ENCODE measurements at places on chromosomes 11 and 22. TPM values are rescaled to one million over a fixed set of nuclear protein-coding genes. Genes with fewer than 3 reads are reported as not detected.
A peak's percentile ranks its signal among the peaks of the same experiment; 100 is the strongest.

The ACCS gene
- 18.5 TPM for total RNA-seq

The SYT9 gene
- not detected for total RNA-seq

The EI24 gene
- 125 TPM for total RNA-seq

The LDLRAD3 gene
- 1.1 TPM for total RNA-seq

The RAB36 gene
- total RNA-seq = 1.5 TPM

The DTX4 gene
- 22.6 TPM for total RNA-seq

The PRR5 gene
- total RNA-seq = 16.9 TPM

The SLC22A8 gene
- total RNA-seq = not detected

The OR9G1 gene
- total RNA-seq = not detected

The PRR33 gene
- total RNA-seq = not detected

The UPK3A gene
- total RNA-seq = 6.0 TPM

The HEPN1 gene
- not detected for total RNA-seq

The ESAM gene
- total RNA-seq = 31.1 TPM

DNA sequence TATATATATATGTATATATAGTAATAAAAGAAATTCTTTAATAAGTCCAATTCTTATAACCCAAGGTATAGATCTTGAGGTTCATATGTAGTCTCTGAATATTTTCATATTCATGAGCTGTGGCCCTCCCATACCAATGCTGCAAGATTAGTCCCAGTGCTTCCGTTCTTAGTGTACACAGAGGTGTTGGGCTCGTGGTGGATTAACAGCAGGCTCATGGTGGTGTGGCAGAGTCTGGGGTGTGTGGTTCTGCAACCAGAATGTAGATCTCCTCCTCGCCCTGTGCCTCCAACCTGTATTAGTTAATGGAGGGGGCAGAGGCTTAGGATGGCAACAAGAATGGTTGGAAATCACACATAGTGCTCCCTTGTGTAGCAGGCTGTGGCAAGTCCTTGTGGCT is 16.8 kb downstream of the PRDM10 start:
- no peak for DNase-seq

DNA sequence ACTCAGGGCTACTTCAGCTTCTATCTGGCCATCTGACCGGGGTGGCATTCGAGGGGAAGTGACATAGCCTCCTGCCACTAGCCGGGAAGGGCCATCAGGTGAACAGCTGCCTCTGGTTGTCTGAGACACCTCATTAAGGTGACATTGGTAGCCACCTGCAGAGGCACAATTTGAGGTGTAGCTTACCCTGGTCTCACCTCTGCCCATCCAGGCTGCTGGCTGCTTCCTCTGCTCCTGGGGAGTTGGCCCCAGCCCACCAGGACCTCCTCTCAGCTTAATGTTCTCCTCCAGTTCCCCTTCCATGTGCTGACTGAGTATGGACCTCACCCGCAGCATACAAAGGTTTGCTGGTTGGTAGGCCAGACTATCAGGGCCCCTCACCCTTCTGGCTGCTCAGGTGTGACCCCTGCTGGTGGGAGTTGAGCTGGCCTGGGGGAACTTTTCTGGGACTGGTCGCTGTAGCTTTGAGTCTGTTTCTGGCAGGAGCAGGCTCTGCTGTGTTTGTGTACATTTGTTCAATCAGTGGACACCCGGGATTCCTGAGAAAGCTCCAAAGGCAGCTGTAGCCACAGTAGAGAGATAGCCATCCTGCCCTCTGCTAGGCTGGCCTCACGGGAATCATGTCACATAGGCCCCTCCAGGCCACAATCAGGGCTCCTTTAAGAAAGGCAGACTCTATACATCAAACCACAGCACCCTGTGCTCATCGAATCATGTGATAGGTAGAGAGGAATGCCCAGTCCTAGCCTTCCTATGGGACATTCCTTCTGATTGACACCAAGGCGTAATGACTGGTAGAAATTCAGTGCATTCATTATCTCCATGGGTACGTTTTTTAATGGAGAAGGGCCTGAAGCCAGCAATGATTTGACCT is 295.1 kb upstream of the PLET1 start:
- peak; percentile 67 for DNase-seq

DNA sequence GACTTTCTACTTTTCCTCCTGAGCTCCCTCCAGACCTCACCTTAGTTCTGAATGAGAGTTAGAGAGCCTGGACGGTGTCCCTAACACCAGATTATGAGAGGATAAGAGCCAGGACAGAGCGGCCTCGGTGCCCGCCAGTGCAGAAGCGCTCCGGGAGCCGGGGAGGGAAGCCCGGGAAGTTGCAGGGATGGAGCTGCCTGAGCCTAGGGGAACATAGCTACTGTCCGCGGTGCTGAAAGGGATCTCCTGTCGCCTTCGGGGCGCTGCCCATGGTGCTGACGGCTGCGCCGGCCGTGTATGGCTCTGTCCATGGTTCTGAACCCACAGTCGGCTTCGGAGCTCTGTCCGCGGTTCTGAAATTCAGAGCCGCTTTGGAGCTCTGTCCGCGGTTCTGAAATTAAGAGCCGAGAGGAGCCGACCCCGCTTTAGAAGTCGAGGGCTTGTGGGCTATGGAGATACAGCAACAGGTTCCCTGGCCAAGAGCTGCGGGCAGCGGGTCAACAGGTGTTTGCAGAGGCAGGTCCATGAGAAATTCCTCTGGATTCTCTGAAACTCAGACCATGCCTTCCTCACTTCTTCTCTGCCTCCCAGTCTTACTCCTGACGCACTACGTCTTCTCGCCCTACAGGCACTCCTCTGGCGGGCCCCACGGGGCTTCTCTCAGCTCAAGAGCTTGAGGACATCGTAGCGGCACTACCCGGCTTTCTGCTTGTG is 814 bp downstream of the NPAS4 start:
- DNase-seq = peak; percentile 91

DNA sequence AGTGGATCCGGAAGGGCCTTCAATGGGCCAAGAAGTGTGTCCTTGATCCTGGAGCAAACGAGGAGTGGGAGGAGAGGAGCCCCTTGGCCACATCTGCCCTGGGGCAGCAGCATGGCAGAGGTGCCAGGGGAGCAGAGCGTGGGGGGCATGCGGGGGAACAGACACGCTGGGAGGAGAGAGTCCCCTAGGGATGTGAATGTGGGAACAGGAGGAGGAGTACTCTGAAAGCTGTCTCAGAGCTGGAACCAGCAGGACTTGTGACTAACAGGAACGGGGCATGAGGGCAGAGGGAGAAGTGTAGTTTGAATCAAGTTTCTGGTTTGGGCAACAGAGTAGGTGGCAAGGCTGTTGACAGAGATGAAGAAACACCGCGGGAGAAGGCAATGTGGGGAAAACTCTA is 54.5 kb upstream of the SLC35C1 start:
- DNase-seq = no peak

DNA sequence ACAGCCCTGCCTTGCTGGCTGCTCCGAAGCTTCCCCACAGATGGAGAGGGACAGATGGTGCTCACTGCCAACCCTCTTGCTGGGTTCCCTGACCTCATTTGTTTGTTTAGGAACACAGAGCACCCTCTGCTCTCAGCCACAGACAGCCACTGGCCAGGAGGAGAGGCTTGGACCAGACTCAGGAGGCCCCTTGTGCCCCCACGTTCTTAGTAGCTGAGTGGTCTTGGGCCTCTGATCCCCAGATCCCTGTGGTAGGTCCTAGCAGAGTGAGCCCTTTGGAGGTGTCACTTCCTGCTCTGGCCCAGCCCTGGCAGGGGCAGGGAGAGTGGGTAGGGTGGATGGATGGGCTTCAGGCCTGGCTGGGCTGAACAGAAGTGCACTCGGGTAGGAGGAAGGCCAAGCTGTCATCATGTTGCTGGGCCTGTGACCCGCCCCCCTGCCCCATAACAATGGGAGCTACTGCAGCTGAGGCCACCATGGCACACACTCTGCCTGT is 84.0 kb downstream of the DHCR7 start:
- no peak for DNase-seq

- DNase-seq = peak; percentile 61
Observed at GRCh38 chr22:42648368-42649245, 585 bp downstream of the CYB5R3 start.

DNA sequence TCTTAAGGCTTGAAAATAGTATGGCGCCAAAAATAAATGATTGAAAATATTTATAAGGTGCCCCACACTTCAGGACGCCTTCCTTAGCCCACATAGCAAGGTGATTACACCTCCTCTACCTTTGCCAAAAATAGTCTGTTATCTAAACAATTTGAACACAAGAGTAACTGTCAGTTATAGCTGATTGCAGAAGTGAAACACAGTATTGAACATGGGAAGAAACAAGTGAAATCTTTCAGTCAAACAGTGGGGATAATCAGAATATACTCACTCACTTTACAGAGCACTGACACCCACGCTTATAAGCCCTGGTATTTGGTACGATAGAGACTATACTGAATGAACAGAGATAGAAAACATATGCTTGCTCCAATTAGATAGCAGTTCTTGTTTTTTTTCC is 203.1 kb downstream of the RAB38 start:
- DNase-seq = no peak

GRCh38 chr11:72004515-72005346 is 6.0 kb downstream of the IL18BP start:
- DNase-seq = no peak

- no peak for DNase-seq
Observed at GRCh38 chr22:35560824-35561223, 20.2 kb downstream of the RASD2 start.

DNA sequence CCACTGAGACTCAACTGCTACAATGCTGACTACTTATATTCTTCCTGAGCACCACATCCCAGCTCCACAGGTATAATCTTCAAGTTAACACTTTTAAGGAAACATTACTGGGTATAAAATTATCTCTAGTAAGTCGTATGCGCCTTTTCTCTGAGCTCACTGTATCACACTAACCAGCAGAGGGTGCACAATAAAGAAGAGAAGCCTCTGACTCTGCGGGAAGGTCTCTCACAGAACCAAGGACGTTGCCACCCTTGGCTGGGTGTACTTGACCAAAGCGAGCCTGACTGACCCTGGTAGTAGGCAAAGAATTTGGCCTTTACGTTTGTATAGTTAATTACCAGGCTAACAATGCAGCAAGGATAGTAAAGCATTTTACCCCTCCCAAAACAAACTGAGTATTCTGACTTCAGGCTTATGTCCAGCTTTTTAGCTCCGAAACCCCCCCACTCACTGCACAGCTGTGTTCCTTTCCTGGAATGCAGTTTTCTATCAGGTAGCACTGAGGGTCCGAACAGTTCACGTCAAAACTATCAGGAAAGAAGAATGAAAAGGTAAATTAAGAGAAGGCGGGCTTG is at the start of gene BTBD18:
BTBD18 (minus strand) TSS at position 144 of the 578 bp plus-strand sequence. CDS start 631 bp downstream, outside the sequence.
- DNase-seq = peak; percentile 87

GRCh38 chr11:35235936-35236666 is 97.1 kb downstream of the CD44 start:
- DNase-seq = peak; percentile 98

GRCh38 chr11:30902929-30903328 is 316.8 kb upstream of the MPPED2 start:
- no peak for DNase-seq

DNA sequence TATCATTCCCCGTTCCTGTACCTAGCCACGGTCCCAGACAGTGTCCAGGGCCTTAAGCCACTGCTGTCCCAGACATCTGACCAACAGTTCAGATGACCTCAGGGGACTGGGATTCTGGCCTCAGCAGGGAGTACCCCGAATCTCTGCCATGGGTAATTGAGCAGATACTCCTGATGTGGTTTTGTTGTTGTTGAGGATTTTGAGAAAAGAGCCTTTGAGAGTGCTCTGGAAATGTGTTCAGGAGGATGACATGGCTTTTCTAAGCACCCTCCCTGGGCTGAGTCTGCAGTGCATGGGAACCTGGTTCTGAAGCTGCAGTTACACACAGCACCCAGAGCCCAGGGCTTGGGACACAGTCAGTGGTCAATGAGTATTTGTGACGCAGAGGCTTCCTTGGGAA is 30.4 kb downstream of the ADAMTS15 start:
- DNase-seq = no peak

GRCh38 chr11:134730561-134731212 is 318.6 kb upstream of the B3GAT1 start:
- DNase-seq = no peak

DNA sequence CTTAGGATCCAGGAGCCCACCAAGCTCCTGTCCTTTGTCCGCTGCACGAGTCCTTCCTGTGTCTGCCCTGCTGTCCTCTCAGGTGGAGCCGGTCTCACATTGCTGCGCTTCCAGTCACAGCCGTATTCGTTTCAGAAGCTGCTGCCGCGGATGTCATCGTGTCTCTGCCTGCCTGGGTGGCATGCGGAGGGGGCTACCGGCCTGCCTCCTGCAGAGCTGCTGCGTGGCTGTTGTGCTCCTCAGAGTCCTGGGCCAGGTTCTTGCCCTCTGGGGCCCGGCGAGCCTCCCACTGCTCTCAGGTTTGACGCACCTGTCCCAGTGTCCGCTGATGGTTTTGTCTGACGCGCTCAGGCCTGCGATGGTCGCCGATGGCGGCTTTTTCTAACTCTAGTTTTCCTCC is 254.2 kb downstream of the TBC1D22A start:
- DNase-seq = no peak

DNA sequence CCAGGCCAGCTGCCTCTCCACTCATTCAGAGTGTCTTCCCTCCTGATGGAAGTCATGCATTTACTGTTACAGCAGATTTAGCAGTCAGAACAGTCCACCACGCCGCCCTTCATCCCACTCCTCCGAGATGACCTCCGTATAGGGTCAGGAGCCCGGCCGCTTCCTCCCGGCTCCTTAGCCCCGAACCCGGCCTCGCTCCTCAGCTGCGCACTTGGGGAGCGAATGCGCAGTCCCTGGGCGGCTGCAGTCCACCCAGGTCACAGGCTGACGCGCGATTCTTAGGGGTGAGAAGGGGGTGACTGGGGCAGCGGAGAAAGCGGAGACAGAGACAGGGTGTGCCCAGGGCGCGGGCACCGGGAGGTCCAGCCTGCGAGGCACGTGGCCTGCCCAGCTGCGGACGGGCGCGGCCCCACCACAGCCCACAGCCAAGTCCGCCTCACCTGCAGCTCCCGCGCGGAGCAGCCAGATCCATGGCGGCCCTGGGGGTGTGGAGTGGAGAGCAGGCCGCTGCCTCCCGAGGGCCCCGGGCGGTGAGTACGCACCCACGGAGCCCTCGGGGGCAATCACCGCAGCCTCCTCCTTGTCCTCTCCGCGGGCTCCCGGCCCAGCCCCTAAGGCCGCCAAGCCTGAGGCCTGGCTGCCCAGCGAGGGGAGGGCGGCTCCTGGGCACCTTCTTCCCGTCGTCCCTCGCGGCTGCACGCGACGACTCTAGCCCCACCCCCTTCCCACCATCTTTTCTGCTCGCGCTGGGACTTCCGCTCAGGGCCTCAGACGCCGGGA is 286.6 kb downstream of the BRD1 start:
- DNase-seq = no peak

GRCh38 chr11:111926505-111927391 is 8.0 kb downstream of the C11orf52 start:
- peak; percentile 99 for DNase-seq

DNA sequence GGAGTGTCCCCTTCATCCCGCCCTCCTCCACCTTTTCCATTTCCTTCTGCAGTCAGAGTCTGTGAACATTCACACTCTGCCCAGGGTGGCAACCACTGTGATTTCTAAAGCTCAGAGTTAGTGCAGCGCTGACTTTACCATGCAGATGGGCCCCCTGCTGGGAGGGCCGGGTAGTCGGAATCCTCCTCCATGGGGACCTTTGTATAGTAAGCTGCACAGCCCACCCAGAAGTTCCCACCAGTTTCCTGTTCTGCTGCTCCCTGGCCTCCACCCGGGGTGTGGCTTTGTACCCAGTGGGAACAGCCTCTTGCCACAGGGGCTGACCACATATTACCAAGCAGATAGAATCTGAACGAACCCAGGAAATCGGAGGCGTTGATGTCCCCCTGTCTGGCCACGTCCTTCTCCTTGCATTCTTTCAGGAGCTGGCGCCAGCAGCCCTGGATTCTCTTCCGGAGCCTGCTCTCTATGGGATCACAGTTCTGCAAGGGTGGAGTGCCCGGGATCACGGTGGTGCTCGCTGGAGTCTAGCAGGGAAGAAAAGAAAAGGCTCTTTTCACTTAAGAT is 125.3 kb downstream of the MPPED1 start:
- DNase-seq = peak; percentile 33

GRCh38 chr11:7449841-7450214 is 35.5 kb upstream of the OLFML1 start:
- DNase-seq = no peak
